ENCODE measurements at places on chromosomes 2 and 18.

GRCh38 chr18:69365658-69366057 lies 35.0 kb upstream of the DOK6 start:
- no peak for DNase-seq

DNA sequence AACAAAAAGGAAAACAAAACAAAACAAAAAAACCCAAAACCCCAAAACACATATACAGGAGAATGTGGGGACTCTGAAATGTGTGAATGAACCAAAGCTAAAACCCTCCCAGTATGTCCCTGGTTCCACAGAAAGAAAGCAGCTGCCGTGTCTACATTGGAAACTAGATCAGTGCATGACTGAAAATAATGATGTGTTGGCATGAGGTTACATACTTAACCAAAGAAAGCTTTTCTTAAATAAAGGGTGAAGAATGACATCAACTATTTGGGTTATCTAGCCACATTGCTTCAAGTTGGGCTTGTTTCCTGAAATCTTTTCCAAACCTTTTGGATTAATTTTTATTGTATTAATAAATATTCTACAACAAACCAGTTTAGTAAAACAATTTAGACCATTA lies 91.9 kb upstream of the FN1 start:
- DNase-seq, result no peak

- DNase-seq, result no peak
Measured at GRCh38 chr18:21309248-21309647, 67.2 kb downstream of the GREB1L start.

- no peak for DNase-seq
Measured at GRCh38 chr2:104163611-104164130, 690.2 kb upstream of the POU3F3 start.

DNA sequence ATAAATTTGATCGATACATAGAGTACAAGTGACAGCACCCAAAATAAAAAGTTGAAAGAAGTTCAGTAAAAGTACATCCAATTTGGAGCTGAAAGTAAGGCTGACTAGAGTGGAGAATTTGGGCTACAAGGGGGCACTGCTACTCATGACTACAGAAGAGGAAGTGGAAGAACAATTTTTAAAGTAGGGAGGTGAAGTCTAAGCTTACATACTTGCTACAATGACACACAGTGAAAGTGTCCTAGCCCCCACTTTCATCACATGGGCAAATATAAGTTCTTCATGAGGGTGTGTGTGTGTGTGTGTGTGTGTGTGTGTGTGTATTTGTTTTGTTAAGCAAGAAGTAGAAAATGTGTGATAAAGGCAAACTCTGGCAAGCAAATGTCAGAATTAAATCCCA lies 45.7 kb downstream of the MAP3K2 start:
- DNase-seq, result no peak

GRCh38 chr2:215722125-215722524 lies 286.3 kb upstream of the FN1 start:
- no peak for DNase-seq

GRCh38 chr18:1435487-1435886 lies 530.8 kb downstream of the ADCYAP1 start:
- DNase-seq, result no peak

- DNase-seq, result no peak
Measured at GRCh38 chr2:6914828-6915227, 2.4 kb upstream of the RNF144A start.

- no peak for DNase-seq
Measured at GRCh38 chr2:201128033-201128432, 12.1 kb downstream of the CFLAR start.

GRCh38 chr2:194802589-194802988 lies 854.4 kb upstream of the SLC39A10 start:
- DNase-seq, result no peak

- peak; percentile 36 for DNase-seq
Measured at GRCh38 chr2:190407662-190408537, at the start of gene MFSD6. TSS of gene MFSD6 (plus strand) at chr2:190408355. CDS start at chr2:190436030, 27,675 bp downstream.

GRCh38 chr2:177161741-177162460 lies 50.7 kb upstream of the HNRNPA3 start:
- DNase-seq, result no peak

DNA sequence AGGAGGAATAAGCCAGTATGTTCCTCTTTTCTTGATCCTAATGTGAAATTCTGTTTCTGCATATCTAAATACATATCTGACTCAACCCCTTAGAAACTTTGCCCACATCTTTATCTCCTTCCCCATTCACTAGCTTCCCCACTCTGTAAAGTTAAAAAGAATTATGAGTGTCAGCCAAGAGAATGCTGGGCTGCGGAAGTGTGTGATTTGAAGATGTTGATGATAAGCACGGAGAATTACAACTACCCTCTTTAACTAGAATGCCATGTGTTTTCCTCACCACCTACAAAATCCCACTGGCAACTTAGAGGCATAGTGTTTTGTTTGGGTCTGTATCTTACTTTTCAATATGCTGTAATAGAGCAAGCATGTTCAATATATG lies 490.4 kb upstream of the FANCL start:
- no peak for DNase-seq

DNA sequence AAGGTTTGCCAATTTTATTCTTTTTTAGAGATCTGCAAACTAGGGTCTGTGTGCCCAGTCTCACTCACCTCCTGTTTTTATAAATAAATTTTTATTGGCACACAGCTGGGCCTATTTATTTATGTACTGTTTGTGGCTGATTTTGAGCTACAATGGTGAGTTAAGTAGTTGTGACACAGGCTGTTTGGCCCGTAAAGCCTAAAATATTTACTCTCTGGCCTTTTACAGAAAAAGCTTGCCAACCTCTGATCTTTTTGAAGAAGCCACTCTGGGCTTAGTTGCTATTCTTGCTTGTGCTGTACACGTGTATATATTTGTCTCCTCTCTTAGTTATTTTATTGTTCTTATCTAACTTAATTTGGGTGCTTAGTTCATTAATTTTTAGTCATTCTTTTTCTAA lies 14.5 kb downstream of the NAB1 start:
- no peak for DNase-seq

DNA sequence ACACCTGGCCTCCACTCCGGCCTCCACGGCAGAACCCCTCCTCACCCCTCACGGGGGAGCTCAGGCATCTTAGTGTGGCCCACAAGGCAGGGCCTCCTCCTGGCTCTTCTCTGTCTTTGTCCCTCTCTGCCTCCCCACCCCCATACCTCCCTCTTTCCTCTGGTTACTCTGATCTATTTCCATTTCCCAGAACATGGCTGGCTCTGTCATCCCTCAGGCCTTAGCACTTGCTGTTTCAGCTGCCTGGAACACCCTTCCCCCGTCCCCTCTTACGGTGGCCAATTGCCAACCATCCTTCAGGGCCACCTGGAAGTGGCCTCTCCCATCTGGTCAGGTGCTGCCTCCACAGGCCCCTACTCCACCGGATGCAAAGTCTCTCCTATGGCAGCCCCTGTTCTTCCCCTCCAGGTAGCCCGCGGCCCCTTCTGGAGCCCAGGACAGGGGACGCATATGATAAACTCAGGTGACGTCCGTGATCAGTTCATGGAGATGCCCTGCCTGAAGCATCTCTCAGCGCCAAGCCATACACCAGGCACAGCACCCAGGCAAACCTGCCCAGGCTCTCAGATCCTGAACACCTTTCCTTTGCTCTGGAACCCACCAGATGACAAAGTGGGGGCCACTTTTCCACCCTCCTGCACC lies 3.6 kb upstream of the ECEL1 start:
- no peak for DNase-seq

- no peak for DNase-seq
Measured at GRCh38 chr2:222751238-222751637, 79.8 kb downstream of the MOGAT1 start.

- DNase-seq, result no peak
Measured at GRCh38 chr18:34864836-34865497, 154.9 kb downstream of the DTNA start.

DNA sequence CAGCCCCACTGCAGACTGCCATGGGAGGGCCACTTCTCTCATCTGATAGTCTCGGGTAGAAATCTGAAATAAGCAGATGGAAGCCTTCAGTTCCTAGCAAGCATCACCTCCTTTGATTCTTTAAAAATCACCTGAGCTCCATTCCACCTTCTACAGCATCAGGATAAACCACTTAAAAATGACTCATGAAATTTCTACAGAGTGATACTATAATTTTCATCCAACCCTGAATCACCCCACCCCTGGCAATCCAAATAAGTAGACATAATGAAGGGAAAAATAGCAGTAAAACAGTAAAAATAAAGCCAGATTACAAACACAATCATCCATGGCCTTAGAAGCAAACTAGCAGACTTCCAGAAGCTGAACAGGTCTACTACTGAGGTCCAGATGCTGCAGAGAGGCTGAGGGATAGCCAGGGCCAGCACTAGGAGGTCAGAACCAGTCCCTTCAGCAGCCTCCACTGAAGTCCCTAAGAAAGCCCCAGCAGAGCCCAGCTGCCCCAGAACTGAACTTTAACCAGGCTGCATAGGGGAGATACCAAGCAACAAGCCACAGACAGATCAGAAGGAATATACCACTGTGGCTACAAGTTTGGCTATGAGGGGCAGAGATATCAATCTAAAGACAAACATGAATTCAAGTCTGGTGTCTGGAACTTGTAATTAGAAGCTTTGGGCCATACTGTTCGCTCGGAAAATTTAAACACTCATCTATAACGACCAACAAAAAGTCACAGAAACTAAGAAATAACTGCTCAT lies 54.7 kb upstream of the RNU4ATAC start:
- no peak for DNase-seq

GRCh38 chr2:36748166-36748565 lies 51.7 kb downstream of the VIT start:
- DNase-seq, result no peak

Measured in CD4-positive, alpha-beta T cell treated with Interferon gamma for 1 hour (primary cell).